ENCODE measurements at places on chromosomes 3 and 15.

GRCh38 chr3:172699031-172699430 is 11.8 kb downstream of the NCEH1 start:
- DNase-seq, result no peak

DNA sequence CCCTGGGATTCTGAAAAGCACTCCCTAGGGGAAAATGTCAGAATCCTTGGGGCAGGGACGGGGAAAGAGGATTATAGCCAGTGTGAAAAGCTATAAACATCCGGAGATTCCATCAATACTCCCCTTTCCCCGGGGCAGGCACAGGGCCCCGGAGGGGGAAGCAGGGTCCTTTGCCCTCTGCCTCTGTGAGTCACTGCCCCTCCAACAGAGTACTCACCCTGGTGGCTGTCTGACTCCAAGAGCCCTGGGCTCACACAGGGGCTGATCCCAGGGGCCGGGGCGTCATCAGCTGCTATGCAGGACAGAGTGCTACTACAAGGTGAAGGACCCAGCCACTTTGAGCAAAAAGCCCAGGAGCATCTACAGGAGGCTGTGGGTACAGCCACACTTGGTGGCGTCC is 133.0 kb upstream of the PRR20G start:
- DNase-seq, result no peak

GRCh38 chr3:195550723-195551122 is 7.6 kb upstream of the PPP1R2 start:
- DNase-seq, result no peak

GRCh38 chr3:195372220-195372619 is 70.6 kb downstream of the ACAP2 start:
- DNase-seq, result no peak

DNA sequence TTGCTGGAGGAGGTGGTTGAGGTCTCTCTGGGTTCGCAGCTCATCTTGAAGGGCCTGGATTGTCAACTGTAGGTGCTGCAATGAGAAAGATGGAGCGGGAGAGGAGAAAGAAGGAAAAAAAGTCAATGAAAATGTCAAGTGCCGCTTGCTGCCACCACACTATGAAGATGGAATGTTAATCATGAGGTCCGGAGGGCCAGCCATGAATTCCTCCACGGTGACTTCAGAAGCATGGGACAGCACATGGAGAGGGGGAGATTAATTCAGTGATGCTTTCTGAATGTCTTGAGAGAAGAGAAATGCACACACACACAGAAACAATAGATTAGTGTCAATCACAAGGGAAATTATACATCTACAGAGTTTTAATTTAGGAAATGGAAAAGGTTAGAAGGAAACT is 171.9 kb downstream of the ERC2 start:
- no peak for DNase-seq

DNA sequence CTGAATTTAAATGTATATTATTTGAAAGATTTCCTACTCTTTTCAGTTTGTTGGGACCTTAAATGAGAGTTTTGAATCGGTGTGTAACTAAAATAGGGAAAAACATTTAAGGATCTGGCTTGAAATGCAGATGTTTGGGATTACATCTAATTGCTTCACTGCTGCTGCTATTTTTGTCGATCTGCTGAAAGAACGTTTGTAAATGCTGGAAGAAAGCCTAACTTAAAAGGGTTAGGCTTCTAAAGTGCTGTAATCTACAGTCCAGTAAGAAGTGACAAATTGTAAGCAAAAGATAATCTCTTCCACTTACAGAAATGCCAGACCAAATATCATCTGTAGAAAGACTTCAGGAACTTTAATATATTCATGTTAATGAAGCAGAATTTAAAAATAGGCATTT is 691.6 kb downstream of the ZNF385D start:
- DNase-seq, result no peak

GRCh38 chr15:87917480-87917879 is 339.1 kb downstream of the NTRK3 start:
- no peak for DNase-seq

GRCh38 chr3:69893274-69893673 is 106.3 kb upstream of the SAMMSON start:
- DNase-seq, result no peak

GRCh38 chr15:57463360-57463759 is 87.1 kb downstream of the CGNL1 start:
- no peak for DNase-seq

GRCh38 chr3:184812662-184813042 is 686 bp downstream of the VPS8 start:
- DNase-seq, result peak; percentile 6

- DNase-seq, result no peak
Observed at GRCh38 chr3:195129072-195129643, 141.8 kb downstream of the XXYLT1 start.

GRCh38 chr3:137264071-137264820 is 306.5 kb downstream of the IL20RB start:
- DNase-seq, result no peak

DNA sequence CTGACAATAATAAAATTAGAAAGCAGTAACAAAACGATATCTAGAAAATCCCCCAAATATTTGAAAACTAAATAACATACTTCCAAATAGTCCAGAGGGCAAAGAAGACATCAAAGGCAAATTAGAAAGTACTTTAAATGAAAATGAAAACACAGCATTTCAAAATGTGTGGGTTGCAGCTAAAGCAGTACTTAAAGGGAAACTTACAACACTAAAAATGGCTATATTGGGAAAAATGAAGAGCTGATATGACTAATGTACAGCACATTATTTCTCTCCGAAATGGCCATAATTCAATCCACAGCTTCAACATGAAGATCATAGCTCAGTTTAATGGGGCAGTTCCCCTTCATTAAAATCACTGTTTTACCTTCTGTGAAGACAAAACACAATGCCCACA is 71.9 kb downstream of the FBXL22 start:
- DNase-seq, result no peak

- DNase-seq, result no peak
Observed at GRCh38 chr3:72887705-72888545, at the start of gene GXYLT2. Gene GXYLT2, plus strand, starts transcription at chr3:72888046. Its CDS starts 188 bp downstream, at chr3:72888234.

- DNase-seq, result no peak
Observed at GRCh38 chr15:32956006-32956405, 238.2 kb downstream of the GREM1 start.

GRCh38 chr3:197268294-197268693 is 30.1 kb downstream of the DLG1 start:
- DNase-seq, result no peak

DNA sequence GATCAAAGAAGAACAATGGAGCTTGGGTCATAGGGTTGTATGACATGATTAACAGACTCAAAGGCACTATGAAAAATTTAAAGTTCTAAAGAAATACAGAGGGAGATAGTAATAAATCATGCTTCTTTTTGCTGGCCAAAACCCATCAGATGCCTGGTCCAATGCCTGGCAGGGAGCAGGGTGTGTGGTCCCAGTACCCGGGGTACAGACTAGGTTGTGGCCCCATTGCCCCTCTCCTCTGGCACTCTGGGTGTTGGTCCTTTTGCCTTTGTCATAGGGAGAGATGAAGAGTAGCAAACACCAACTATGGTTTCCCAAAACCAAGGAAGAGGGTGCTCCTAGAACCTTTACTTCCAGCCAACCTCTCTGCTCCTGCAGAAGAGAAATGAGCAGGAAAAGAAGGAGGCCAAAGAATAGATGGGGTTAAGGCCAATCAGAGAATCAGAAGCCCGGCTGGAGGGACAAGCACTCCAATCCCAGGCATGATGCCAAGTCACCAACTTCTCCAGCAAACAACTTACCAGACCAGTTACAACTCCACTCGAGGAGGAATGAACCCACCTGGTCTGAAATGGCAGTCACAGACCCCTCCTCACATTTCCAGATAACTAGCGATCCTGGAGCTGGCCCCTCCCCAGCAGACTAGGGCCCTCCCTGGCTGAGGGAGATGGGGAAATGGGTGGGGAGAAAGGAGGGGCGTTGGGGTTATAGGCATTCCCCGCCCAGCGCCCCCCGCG is 1.8 kb downstream of the IGDCC3 start:
- DNase-seq, result no peak

DNA sequence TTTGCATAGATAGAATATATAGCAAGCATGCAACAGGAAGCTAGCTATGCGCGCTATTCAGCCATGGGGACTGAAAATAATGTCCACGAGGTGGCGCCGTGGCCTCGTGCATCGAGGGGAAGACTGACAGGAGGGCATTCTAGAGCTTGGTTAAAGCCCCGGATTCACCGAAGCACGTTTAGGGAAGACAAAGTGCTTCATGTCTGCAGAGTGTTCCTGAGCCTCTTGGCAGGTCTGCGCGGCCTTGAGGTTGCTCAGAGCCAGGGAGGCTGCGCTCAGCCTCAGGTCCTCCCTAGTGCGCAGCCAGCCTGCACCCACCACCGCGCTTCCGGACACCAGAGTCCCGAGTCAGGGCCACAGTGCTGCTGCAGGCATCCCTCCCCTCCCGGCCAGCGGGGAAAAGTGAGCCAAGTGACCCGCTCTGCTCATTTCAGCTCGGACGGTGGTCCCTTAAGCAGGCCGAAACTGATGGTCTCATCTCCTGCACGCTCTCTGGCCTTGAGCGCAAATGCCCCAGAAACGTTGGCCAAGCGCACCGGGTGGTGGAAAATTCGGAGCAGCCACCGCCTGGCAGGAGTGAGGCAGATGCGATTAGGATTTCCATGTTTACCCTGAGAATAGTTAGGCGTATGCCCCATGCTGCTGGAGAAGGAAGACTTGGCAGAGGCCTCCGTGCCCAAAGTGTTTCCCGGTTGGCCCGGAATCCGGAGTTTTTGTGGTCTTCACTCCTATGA is 24.8 kb downstream of the GABRA5 start:
- no peak for DNase-seq

GRCh38 chr15:84633311-84634227 is 20.5 kb downstream of the WDR73 start:
- peak; percentile 39 for DNase-seq

DNA sequence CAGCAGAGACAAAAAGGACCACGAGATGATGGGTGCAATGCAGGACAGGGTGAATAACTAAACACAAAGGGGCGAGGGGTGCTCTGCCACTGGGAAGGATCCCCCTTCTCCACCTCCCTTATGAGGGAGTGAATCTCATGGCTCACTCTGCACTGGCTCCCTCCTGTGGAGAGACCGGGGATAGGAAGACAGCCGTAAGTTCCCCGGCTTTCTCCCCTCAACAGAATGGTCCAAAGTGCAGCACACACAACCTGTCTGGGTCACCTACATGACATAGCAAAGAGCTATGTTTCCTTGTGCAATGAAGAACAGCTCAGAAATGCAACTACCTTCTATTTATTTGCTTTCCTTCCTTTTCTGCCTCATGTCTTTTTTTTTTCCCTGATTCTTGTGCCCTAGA is 7.8 kb upstream of the ACSBG1 start:
- no peak for DNase-seq

DNA sequence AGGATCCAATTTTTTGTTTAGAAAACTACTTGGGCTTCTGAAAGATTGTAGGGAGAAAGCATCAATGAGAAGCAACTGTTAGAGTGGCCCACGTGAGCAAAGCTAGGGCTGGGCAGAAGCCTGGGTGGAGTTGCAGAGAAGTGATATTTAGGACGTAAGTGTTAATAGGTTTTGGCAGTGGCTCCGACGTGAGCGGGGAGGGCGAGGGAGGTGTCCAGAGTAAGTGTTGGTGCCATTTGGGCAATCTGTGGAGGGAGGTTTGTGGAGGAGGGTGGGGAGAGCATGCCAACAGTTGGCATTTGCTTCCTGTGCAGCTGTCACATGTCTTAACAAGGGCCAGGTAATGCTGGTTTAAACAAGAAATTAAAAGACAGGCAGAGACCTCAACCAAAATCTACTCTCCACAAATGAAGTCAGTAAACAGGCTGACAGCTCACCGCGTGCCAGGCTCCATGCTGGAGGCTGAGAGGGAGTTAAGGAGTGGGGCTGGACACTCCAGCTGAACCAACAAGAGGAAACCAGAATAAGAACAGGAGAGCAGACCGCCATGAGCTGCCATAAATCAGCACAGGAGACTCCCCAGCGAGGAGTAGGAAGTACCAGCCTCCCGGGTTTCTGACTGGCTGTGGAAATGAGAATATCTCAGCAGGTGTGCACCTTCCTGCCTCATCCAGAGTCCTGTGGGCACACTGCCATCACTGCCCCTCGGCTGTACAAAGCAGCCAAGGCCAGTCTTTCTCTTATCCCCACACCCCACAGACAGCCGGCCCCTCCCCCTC is 232.6 kb downstream of the ABHD5 start:
- no peak for DNase-seq

DNA sequence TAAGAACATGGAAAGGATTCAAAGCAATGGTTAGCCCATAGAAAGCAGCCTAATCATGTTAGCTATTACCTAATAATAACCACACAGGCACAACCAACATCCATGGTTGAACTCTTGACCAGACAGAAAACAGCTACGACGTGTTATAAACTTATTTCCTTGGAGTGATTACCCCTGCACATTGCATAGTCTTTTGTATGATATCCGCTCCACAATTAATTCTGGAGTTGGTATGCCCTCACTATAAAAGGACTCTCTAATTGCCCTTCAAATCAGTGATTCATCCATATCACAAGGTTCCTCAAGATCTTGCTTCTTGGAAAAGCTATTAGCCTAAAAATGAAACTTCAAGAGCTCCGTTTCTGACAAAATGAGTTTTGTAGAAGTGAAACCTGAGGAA is 117.9 kb downstream of the SYNPR start:
- no peak for DNase-seq

GRCh38 chr15:38707802-38708671 is 143.4 kb upstream of the RASGRP1 start:
- no peak for DNase-seq

GRCh38 chr3:56321892-56322291 is 146.4 kb downstream of the ERC2 start:
- no peak for DNase-seq

DNA sequence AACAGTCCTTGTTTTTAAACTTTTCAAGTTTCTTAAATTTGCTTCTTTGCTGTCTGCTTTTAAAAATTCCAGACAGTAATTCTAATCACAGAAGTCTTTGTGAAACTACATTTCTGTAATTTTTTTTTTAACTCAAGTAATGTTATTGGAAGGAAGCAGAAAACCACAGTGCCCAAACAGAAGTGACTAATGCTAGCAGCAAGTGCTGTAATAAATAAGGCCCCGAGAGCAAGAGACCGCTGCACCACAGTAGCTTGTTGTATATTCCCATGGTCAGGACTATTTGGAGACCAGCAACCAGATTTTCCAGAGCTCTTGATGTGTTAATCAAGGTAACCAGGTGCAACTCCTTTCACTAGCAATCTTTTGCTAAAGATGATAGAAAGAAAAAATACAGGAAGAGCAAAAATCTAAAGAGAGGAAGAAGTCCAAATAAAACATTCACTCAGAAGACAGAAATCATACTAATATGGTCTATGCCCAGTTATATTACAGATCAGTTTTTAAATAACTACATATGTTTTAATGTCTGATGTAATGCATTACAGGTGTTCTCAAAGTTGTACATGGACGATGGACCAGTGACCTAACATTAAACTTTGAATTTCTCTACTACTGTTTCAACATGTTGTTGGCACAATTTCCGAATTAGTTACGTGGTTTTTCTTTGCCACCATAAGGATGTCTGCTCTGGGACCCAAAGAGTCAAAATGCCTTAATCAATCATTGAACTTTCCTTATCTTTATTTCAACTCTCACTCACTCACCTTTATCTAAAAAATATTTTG is 36.4 kb downstream of the WWTR1 start:
- DNase-seq, result no peak

- DNase-seq, result no peak
Observed at GRCh38 chr3:165635791-165636683, 201.2 kb downstream of the BCHE start.

Measured in stimulated activated CD4-positive, alpha-beta T cell treated with anti-CD3 and anti-CD28 coated beads, Interleukin-15, amount 100 ng/mL, for 1 hour (primary cell).